ENCODE measurements at places on chromosomes 11 and 22.

- peak; percentile 54 for DNase-seq
Observed at GRCh38 chr22:30763815-30764673, 69.4 kb downstream of the OSBP2 start.

DNA sequence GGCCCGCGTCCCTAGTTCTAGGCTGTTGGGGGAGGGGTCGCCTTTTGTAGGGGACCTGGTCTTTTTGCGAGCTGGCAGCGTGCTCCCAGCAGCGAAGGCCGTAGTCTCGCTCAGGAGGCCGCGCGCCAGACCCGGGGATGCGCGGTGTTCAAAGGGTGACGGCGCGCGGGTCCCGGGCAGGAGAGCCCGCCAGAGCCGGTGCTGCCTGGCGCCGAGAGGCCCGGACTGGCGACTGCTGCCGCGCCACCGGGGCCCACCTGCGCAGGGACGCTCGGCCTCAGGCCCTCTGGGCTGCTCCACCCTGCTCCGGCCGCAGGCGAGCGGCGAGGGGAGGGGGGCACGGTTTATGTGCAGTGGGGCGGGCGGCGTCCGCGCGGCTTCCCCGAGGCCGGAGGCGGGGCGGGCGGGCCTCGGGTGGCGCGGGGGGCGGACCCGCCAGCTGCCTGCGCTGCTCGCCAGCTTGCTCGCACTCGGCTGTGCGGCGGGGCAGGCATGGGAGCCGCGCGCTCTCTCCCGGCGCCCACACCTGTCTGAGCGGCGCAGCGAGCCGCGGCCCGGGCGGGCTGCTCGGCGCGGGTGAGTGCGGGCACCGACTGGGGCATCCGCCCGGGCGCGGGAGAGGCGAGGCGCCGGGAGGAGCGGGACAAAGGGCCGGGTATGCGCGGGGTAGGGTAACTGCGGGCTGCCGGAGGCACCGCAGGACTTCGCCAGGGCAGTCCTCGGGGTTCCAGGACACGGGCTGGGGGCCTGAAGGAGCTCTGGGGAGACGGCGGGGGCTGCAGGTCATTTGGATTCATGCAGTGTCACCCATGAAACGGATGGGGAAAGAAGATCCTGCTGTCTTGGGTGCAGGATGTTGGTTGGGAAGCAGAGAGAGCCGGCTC, at the start of gene PRSS23:
TSS of gene PRSS23 (plus strand) at position 467 of the 884 bp plus-strand sequence. CDS start 7,102 bp downstream, outside the sequence.
- DNase-seq: no peak

DNA sequence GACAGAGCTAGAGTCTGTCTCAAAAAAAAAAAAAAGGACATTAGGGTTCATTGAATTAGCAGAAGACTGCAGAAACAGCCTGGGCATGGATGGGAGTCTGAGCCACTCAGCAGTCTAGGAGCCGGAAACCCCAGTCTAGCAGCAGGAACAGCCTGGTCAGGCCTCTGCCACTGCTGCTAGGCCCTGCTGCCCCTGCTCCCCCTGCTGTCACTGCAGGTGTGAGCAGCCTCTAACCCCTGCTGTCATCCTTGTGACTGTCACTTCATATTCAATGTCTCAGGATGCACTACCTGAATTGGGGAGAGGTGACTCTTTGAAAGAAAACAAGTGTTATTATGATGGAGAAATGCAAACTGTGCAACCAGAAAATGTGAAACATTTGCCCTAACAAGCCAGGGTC, 7.0 kb upstream of the DDX17 start:
- DNase-seq: no peak

GRCh38 chr11:93530468-93530826, 12.7 kb downstream of the SMCO4 start:
- no peak for DNase-seq

DNA sequence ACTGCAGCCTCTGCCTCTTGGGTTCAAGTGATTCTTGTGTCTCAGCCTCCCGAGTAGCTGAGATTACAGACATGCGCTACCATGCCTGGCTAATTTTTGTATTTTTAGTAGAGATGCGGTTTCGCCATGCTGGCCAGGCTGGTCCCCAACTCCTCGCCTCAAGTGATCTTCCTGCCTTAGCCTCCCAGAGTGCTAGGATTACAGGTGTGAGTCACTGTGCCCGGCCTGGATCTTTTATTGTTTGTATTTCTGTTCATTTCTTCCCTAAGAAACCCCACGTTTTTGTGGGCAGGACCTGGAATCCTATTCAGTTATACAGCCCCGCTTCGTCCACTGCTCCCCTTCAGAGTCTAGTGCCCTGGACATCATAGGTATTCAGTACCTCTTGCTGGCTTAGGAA, 28.7 kb downstream of the ZBTB16 start:
- DNase-seq: no peak

DNA sequence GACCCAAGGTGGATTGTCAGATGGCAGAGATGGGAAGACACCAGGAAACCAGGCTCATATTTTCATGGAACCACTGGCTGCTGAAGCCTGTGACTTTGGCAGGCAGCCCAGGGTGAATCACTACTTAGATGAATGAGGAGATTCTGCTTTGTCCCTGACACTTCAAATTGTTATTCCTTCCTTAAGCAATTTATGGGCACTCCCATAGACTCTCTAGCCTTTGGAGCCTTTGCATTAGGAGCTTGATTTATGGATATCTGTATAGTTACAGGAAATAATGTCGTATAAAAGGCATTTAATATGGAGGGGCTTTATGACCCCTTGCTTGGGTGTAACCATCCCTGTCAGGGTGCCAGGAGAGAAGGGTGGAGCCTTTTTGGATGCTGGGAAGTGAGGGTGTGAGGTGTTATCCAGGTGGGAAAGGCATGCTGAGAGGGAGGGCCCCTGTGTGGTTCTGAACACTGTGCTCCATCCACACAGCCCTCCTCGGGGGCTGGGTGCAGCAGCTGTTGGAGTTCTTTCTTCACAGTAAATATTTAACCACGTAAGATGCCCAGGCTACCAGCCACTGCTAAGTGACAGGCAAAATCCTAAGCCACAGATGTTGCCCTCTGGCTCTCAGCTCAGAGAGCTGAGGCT, 35.3 kb downstream of the IL18 start:
- DNase-seq: no peak

DNA sequence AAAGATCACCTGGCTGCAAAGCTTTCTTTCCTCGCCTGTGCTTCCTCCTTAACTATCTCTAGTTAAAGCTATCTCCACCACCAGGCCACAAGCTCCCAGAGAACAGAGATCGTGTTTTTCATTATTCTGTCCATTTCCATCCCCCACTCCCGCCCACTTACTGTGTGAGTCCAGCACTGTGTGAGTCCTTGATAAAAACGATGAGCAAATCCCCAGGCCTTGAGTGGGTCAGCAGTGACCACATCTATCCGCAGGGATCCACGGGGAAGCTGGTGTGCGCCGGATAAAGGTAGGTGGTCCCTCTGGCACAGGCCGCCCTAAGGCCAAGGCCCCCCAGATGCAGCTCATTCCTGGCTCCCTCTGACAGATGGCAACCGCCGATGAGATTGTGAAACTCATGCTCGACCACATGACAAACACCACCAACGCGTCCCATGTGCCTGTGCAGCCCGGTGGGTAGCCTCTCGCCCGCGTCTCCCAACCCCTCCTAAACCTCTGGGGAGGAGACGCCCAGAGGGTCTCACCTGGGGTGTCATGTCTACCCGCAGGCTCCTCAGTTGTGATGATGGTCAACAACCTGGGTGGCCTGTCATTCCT, 9.3 kb downstream of the TKFC start:
- DNase-seq: no peak

GRCh38 chr22:42368379-42369249, 63.6 kb downstream of the NFAM1 start:
- no peak for DNase-seq

- DNase-seq: no peak
Observed at GRCh38 chr11:114057605-114058004, 1.9 kb upstream of the ZBTB16 start.

DNA sequence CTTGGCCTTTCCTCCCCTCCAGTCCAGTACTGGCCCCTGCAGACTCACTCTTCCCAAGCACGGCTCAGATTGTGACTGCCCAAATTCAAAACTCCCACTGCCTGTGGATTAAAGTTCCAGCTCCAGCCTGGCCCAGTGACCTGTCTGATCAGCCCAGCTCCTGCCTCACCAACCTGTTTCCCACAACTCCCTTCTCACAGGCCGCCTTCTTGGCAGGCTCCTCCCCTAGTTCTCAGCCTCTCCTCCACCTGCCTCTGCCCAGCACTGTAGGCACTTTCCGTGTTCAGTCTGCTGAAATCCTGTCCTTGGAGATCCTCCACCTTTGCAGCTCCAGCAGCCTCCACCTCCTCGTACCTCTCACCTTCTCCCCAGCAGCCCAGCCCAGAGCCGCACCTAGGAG, 68.6 kb downstream of the MICAL2 start:
- DNase-seq: no peak
